ENCODE measurements at places on chromosomes 11 and 22.

GRCh38 chr11:1827931-1828330 lies 6.9 kb upstream of the SYT8 start:
- no peak for DNase-seq

DNA sequence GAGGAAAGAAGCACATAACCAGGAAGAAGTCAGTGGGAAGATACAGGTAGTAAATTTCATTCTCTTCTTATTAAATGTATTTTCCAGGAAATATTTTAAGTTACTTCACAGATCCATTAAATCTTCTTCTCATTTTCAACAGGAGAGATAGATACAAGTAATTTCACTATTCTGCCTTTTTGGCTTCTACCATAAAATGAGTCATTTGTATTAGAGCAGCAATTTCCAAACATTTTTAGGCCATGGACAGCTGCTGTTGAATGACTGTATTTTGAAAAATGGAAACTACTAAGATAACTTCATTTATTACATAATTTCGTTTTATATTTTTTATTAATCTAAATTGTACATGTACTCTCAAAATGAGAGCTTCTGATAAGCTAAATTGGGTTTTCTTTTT lies 809.6 kb upstream of the API5 start:
- no peak for DNase-seq

DNA sequence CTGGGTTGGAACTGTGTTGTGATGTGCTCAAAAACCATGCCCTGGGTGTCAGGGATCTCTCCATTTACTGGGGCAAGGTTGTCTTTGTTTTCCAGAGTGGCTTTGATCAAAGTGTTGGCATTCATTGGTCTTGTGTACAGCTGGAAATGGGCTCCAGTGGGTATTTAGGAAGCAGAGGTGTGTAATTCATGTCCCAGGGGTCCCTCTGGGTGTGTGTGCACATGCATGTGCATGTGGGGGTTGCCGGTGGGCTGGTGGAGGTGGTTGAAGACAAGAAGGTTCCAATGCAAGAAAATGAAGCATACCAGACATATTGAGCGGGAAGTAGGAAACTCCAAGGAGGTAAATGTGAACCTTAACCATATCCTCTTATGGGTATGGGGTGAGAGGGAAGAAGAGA lies 121.7 kb downstream of the ME3 start:
- DNase-seq: no peak

DNA sequence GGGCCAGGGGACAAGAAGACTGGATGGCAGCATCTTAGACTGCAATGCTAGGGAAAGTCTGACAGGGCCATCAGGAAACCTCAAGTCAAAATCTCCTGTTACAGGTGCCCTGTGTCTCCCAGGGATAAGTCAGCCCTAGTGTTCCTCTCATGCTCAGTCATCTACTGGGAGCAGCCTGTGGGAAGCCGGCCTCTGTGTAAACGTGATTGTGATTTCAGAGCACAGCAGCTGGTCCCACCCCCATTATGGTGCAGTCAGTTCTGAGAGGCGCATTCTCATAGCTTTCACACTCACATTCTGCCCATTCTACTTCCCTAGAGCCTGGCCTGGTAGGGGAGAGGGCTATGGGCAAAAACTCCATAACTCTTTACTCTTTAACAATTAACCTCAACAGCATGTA lies 7.2 kb upstream of the SLN start:
- no peak for DNase-seq

- DNase-seq: no peak
These were observed 524.1 kb downstream of the METTL15 start for GRCh38 chr11:28632338-28632737.

DNA sequence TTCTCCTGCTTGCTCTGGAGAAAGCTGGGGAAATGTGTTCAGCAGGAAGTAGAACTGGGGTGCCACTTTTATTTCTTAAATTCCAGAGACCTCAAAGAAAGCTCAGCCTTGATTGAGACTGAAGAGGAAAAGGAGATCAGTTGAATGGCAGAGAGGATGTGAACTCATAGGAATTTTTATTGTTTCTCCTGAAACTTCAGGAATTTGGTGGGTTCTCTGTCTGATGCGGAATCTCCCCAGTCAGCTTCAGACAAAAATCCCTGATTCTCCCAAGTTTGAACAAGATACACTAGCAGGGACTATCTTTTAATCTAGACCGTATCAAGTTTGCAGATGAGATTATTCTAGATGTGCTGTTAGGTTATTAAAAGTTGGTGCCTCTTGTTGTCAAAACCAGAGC lies 23.0 kb downstream of the EHF start:
- no peak for DNase-seq

- no peak for DNase-seq
These were observed 89.3 kb upstream of the CHRM4 start for GRCh38 chr11:46480909-46481308.

GRCh38 chr11:119192111-119192510 lies 6.8 kb downstream of the NHERF4 start:
- DNase-seq: no peak

- DNase-seq: peak; percentile 61
These were observed 21.7 kb upstream of the PLAAT3 start for GRCh38 chr11:63635762-63636465.

DNA sequence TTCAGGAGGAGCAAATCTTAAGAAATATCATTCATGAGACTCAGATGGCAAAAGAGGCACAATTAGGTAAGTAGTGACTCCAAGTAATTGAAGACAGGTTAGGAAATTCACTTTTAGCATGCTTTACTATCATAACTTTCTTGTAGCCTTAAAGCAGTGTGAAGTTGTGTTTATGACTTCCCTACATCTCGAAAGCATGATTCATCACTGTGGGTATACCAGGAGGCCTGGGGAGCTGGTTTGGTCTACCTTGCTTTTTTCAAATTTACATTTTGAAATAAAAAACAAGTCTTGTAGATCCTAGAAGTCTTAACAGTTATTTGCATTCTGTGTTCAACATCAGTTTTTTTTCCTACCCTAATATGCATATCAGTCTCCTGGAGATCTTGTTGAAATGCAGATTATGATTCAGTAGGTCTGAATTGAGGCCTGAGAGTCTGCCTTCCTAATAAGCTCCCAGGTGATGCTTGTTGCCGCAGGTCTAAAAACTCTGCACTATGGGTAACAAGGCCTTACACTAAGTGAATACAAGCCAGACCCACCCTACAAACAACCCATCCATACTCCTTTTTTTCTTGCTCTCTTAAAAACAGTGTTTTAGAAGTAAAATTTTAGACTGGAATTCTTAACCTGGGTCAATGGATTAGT lies 41.4 kb downstream of the TTC17 start:
- no peak for DNase-seq

GRCh38 chr11:64164392-64165312 lies 1.3 kb downstream of the MACROD1 start:
- DNase-seq: no peak

DNA sequence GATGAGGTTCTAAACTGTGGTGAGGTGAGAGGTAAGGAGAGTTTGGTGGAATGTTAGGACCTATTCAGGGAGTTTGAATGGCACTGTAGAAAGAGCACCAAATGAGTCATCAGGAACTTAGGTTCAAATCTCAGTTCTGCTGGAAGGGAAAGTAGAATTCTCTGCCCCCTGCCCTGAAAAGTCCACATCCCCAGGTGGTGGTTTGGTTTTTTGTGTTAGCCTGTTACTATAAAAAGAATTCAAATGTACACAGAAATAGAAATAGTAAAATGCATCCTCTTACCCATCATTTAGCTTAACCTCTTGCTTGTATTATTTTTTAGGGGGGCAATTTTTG lies 20.2 kb downstream of the PPFIBP2 start:
- no peak for DNase-seq

- DNase-seq: peak; percentile 71
These were observed 12.1 kb downstream of the HPS4 start for GRCh38 chr22:26471522-26471921.

GRCh38 chr22:50621948-50622722 lies 5.8 kb downstream of the ARSA start:
- no peak for DNase-seq

DNA sequence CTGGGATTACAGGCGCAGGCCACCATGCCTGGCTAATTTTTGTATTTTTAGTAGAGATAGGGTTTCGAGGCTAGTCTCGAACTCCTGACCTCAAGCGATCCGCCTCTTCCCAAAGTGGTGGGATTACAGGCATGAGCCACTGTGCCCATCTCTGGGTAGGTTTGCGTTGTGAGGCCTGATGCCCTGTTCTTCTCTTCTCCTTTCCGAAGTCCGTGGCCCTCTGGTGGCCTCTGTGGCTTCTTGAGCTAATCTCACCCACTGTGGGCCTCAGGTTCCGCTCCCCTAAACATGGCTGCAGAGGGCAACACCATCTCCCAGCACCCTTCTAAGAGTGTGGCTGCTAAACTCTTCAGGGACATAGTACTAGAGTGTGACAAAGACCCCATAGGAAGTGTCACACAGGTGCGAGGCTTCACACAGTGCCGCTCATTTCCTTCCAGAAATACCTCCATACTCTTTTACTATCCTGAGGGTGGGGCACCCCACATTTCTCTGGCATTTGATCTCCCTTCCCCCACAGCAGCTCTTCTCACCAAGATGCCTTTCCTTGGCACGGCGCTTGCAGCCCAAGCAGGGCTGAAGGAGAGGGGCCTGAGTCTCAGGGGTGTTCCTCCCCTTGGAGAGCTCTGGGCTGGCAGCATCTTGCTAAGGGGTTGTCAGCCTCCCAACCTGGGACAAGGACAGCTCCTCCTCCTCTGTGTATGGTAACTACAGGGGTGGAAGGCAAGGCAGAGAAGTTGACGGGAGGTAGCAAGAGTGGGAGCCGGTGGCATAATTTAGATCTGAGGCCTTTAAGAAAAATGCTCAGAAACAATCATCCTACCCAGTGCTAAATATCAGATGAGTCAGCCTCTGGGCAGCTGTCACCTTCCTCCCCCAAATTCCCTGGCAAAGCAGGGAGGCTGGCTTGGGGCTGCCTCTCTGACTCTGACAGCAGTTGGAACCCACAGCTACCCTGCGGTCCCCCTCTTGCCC lies 6.1 kb downstream of the THY1 start:
- DNase-seq: peak; percentile 52
